T47D (cell line): ENCODE measurements at places on chromosomes 12 and 14.

DNA sequence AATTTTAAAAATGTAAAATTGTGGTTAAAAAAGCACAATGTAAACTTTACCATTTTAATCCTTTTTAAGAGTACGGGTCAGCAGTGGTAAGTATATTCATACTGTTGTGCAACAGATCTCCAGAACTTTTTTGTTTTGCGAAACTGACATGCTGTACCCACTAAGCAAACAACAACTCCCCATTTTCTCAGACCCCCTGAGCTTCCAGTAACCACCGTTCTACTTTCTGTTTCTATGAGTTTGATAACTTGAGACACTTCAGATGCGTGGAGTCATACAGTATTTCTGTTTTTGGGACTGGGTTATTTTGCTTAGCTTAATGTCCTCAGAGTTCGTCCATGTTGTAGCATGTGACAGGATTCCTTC is 38.0 kb downstream of the CHST11 start:
- no peak for DNase-seq

GRCh38 chr12:93572712-93573551 is 457 bp downstream of the SOCS2 start:
- DNase-seq, result no peak

DNA sequence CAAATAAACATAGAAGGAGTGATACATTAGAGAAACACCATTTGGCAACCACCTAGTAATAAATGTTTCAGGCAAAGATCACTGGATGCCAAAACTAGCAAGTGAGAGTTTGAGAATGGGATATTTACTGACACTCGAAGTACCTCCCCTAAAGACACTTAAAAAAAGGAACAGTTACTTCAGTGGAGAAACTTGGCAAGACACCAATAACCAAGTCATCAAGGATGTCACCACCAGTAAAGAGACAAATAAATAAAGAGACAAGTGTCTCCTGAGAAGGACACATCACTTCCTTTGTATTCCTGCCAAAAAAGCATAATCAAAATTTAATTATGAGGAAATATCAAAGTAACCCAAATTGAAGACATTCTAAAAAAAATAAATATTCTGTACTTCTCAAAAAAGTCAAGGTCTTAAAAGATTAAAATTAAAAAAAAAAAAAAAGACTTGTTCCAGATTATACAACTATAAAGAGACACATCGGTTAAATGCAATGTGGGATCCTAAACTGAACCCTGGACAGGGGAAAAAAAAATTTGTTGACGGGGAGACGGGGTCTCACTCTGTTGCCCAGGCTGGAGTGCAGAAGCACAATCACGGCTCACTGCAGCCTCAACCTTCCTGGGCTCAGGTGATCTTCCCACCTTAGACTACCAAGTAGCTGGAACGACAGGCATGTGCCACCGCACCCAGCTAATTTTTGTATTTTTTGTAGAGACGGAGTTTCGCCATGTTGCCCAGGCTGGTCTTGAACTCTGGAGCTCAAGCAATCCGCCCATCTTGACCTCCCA is 26.4 kb downstream of the TM7SF3 start:
- no peak for DNase-seq

DNA sequence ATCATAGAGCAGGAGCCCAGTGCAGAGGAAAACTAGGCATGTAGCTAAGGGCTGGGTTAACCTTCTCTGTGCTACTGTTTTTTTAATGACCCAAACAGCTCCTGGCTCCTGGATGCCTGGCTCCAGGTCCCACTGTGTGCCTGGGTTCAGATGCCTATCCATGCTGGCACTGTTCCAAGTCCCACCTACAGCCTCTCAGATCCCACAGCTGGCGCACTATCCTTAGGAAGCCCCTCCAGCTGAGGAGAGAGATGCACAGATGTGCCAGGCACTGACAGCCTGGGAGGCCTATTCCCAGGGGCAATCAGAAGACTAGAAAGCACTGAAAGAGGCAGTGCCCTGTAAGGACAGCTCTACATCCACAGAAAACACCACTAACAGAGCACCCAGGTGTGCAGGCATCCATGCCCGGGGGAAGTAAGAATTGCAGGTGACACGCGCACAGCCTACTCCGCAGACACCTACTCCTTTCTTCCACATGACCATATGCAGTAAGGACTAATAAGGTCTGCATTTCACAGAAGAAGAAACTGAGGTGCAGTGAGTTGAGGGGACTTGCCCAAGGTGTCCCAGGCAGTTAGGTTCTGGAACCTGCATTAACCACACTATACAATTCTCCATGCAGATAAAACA is 51.2 kb downstream of the PITPNM2 start:
- no peak for DNase-seq

DNA sequence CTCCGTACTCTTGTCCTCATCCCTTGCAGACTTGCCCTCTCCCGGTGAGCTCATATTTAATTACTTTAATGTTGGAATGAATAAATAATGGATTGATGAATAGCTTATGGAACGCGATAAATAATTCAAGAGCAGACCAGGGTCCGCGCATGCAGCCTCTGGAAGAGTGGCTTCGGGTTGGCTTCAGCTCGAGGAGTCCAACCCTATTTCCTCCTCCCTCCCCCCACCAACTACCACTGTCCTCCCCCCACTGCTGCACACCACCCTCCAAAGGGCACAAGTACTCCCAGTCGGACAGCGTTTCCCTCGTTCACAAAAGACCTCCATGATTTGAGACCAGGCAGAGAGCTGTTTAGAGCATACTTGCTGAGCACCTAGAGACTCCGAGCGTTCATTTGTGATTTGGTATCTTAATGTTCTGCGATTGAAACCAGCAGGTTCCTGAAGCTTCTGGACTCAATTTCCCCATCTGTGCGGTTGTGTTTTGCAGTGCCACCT is 647 bp upstream of the SIX1 start:
- peak; percentile 37 for DNase-seq

DNA sequence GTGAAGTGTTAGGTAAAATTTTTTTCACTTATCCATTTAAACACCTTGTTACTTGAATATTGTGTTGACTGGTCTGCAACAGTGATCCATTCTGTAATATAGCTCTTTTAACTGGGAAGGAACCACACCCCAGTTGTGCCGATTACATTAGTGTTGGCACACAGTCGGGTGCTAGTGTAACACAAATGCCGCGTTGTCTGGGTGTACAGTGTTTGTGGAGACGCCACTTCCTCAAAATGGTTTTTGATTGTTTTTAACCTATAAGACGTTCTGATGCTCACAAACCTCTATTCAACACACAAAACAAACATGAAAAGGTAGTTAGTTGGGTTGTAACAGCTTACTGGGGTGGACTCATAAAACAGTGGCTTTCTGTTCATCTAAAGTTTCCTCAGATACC is 48.0 kb upstream of the TRAF3 start:
- DNase-seq, result no peak

DNA sequence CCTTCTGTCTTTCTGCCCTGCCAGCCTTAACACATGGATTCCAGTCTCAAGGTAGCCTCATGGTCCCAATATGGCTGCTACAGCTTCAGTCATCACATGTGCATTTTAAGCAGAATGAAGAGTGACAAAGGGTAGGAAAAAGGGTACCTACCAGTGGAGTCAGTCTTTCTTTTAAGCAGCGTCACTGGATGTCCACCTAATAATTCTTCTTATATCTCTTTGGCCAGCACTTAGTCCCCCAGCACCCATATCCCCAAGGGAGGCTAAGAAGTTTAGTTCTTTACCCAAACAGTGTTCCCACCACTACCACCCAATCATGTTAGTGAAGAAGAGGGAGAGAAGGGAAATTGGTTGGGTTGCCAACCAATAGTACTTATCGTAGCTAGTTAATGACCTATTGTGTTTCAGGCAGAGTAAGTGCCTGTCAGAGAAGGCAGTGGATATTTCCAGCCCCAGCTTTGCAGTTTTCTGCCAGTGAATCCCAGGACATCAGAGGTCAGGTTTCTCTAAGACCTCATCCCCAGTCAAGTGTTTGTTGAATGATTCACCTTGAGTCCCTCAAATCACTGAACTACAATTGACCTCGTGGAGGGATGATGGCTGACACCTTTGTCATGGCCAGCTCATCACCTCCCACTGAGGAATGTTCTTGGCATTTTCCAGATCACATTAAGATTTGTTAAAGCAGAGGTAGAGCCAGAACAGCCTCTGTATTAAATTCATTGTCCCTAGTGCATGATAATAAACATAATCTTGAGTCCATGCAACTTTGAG is 250.9 kb upstream of the CRY1 start:
- no peak for DNase-seq

GRCh38 chr12:131511391-131511802 is 199.5 kb upstream of the SFSWAP start:
- no peak for DNase-seq

- no peak for DNase-seq
Observed at GRCh38 chr14:93970965-93971634, 5.3 kb downstream of the ASB2 start.

DNA sequence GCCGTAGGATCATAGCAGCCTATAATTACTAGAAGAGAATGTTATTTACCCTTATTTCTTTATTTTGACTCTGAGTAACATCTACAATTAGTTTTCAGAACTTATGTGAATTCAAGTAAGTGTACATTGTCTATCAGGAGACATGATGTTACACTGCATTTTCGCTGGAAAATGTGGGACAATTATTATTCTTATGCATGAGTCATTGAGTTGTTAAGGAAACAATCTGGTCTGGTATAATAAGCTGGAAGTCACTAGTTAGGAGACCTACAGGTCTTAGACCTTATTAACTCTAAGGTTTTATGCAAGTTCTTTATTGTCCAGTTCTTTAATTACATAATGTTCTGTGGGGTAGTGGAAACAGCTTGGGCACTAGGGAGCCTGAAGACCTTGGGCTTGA is 5.8 kb downstream of the KTN1 start:
- no peak for DNase-seq
